ENCODE measurements at places on chromosomes 2 and 18.
A peak's percentile ranks its signal among the peaks of the same experiment; 100 is the strongest.

DNA sequence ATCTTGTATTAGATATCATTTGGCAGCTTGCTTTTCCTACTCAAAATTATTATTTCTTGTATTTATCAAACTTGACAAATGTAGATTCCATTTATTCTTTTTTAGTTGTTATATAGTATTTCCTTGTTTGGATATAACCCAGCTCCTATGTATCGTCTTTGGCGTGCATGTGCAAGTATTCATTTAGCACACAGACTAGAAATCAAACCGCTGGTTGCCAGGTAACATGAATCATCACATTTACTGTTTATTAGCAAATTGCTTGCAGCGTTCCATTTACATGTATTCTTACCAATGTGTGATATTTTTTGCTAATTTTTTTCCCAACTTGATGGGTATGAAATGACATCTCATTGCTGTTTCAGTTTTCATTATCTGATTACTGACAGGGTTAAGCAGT is 2089.7 kb upstream of the CELF4 start:
- no peak for DNase-seq

- no peak for DNase-seq
These were observed 6.3 kb upstream of the CYP26B1 start for GRCh38 chr2:72153924-72154323.

DNA sequence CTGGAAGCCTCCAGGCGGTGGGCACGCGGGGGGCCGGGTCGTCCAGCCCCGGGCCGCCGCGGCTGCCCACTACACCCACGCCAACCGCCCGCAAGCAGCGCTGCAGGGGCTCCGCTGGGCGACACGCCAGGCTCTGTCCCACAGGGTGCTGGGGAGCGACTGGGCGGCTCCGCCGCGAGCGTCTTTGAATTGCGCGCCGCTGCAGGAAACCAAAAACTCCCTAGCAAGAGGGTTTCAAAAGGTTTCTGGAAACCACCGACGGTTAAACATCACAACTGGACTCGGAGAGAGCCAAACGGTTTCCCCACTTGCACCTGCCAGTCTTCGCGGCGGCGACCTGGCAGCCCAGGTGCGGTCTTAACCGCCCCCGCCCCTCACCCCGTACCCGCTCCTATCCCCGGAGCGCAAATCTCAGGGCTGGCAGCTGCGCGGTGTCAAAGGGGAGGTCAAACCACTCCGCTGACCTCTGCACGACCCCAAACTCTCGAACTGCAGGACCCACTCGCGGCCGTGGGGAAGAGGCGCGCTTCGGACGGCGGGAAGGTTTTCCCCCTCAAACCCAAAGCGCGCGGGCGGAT is 1.0 kb downstream of the CXCR4 start:
- DNase-seq: peak; percentile 11

DNA sequence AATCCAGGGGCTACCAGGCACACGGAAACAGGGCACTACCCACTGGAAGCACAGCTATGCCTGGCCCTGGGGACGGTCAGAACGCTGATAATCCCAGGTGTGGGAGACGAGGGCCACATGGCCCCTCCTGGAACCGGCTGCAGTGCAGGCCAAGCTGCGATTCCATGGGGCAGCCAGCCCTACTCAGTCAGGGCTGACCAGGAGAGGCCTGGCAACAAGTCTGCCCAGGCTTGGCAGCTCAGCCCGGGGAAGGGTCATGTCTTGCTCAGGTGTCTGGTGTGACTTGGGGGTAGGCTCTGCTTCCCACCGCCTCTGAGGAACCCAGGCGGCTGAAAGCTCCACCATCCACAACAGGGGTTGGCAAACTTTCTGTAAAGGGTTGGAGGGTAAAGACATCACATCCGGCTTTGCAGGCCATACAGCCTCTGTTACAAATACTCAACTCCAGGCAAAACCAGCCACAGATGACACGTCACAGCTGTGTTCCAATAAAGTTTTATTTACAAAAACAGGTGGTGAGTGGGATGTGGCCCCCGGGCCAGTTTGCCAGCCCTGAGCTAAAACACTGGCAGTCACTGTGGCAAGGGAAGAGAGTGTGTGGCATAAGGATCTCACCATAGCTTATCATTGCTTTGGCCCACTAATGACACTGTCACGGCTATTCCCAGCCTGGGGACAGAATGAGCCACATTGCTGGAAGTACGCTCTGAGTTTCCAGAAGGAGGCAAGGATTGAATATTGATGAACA is 85.2 kb downstream of the NDUFA10 start:
- DNase-seq: no peak

- no peak for DNase-seq
These were observed 26.0 kb downstream of the PTPN2 start for GRCh38 chr18:12857991-12858544.

GRCh38 chr2:240986787-240987411 is 11.5 kb upstream of the SNED1 start:
- DNase-seq: peak; percentile 82

GRCh38 chr2:46874236-46874929 is 41.2 kb downstream of the MCFD2 start:
- DNase-seq: no peak

- DNase-seq: no peak
These were observed 117.0 kb downstream of the NFATC1 start for GRCh38 chr18:79512461-79513380.

- no peak for DNase-seq
These were observed 273.7 kb upstream of the PKDCC start for GRCh38 chr2:41774011-41774605.

- DNase-seq: peak; percentile 21
These were observed 115.1 kb downstream of the CMPK2 start for GRCh38 chr2:6750411-6751158.

GRCh38 chr2:41489638-41490037 is 558.2 kb upstream of the PKDCC start:
- no peak for DNase-seq

DNA sequence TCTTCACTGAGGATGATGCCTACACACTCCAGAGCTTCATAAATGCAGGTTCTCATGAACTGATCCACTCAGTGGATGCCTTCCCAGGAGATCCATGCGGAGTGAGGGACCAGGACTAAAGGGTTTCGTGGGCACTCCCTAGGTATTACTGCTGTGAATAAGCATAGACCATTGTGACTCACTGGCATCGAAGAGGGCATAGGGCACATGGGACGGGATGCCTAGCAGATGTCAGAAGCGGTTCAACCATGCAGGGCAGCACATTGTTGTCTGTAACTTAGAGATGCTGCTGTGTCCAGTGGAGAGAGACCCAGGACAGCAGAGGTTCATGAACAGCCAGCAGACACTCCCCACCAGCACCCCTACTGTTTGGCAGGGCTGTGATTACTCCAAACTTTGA is 17.2 kb downstream of the GKN2 start:
- no peak for DNase-seq

GRCh38 chr2:60533101-60534051 is 20.1 kb downstream of the BCL11A start:
- DNase-seq: no peak

DNA sequence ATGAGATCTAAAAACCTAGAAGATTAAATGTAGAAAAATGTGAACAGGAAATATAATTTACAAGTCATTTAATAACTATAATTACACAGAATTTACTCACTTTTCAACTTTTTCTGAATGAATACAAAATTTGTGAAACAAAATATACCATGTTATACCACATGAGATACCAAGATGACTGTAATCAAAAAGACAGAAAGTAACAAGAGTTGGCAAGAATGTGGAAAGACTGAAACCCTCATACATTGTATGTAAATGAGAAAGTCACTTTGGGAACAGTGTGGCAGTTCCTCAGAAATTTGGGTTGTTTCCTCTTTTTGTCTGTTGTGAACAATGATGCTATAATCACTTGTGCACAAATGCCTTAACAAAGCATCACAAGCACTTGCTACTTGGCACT is 145.4 kb upstream of the ZNF804A start:
- DNase-seq: no peak

DNA sequence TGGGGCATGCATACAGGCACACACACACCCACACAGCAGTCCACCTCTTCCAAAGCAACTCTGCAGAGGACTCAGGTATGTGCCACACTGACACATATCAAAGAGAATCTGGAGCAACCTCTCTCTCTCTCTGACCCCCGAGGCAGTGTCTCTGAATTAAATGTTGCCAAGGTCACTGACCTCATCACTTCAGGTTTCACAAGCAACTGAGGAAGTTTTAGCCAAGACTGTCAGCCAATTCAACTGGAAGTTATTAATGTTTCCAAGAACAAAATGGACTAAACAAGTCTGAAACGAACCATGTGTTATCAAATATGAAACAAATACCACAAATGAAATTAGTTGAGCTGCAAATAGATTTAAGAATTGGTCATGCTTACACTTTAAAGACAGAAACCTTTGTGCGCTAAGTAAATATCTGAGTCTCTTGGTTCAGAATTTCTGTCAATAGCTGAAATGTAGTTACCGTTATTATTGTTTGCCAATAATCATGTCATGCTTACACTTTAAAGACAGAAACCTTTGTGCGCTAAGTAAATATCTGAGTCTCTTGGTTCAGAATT is 86.1 kb downstream of the SLC25A12 start:
- DNase-seq: no peak

- DNase-seq: no peak
These were observed 31.3 kb downstream of the SP140 start for GRCh38 chr2:230256733-230257332.

GRCh38 chr18:36735130-36735529 is 93.7 kb downstream of the TPGS2 start:
- DNase-seq: no peak

GRCh38 chr18:73232933-73233332 is 365.1 kb upstream of the NETO1 start:
- no peak for DNase-seq

GRCh38 chr2:46471019-46471583 is 8.3 kb upstream of the TMEM247 start:
- DNase-seq: no peak

GRCh38 chr2:144374163-144374661 is 145.7 kb downstream of the ZEB2 start:
- no peak for DNase-seq

GRCh38 chr2:196372811-196373664 is 201.7 kb upstream of the STK17B start:
- DNase-seq: no peak

GRCh38 chr18:58373481-58373880 is 255.4 kb downstream of the ALPK2 start:
- no peak for DNase-seq

GRCh38 chr2:127398239-127398590 is 10.4 kb upstream of the MAP3K2 start:
- DNase-seq: peak; percentile 90

GRCh38 chr2:213105212-213105611 is 46.2 kb downstream of the IKZF2 start:
- no peak for DNase-seq

GRCh38 chr18:43525169-43525568 is 247.9 kb upstream of the SYT4 start:
- DNase-seq: no peak

- DNase-seq: no peak
These were observed 111.8 kb downstream of the PXDN start for GRCh38 chr2:1632510-1632909.

Data from A673 (cell line).